Vagina (tissue), 2 donors: ENCODE measurements at places on chromosomes 4 and X.

DNA sequence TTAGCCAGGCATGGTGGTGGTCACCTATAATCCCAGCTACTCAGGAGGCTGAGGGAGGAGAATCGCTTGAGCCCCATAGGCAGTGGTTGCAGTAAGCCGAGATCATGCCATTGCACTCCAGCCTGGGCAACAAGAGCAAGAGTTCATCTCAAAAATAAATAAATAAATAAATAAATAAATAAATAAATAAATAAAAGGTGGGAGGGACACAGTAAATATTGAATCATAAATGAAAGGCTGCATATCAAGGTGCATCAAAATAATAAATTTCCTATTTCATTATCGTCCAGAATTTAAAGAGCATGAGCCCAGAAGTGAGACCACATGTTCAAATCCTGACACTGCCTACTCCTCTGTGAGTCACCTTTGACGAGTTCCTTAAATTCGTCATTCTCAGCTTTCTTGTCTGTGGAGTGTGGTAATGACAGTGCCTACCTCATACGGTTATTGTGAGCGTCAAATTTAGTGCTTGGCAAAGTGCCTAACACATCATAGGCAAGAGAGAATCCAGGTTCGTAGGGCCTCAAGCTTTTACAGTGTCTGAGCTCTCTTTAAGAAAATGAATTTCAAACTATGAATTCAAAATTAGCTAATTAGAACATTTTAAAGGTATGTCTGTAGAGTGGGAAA is 49.9 kb downstream of the IL15 start:
- no peak for DNase-seq

DNA sequence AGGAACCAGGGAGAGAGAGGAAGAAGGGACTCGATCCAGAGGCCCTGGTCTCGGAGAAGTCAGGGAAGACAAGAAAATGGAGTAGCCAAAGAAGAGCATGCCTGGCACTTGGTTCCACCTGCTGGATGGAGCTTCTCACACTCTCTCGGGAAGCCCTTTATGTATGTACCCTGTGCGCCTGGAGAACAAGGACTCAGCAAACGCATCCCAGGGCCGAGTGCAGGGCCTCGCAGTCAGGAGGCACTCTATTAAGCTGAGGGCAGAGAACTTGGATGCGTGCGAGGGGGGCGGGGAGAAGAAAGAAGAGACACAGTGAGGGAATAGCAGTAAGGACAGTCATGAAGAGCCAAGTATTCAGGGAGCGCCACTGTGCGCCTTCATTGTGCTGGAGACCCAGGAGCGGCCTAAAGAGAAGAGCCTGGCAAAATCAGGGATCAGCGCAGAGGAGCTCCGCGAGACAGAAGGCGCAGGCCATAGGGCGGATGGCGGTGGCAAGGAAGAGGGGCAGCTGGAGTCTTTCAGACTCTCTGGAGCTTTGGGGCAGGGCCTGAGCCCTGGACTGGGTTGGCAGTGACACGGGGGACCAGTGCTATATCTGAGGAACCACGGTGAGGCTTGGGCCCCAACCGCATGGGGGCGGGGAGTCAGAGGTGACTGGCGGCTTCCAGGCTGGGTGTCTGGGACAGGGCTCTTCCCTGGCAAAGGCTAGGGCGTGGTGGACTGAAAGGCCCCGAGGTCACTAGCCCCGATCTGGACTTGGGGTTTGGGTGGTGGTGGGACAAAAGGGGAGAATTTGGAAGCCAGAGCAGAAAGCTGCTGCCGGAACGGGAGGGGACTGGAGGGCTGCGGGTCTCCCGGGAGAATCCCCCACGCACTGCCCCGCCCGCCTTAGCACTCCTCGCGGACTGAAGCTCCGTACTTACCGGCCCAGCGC is 1.9 kb upstream of the SEPTIN6 start:
- no peak for DNase-seq

DNA sequence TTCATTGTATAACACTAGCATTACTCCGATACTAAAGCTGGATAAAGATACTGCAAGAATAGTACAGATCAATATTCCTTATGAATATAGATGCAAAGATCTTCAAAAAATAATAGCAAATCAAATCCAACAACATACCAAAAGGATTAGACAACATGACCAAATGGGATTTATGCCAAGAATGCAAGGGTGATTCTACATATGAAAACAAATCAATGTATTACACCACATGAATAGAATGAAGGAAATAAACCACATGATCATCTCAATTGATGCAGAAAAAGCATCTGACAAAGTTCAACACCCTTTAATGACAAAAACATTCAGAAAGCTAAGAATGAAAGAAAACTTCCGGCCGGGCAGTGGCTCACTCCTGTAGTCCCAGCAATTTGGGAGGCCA is 42.8 kb downstream of the CUL4B start:
- no peak for DNase-seq

DNA sequence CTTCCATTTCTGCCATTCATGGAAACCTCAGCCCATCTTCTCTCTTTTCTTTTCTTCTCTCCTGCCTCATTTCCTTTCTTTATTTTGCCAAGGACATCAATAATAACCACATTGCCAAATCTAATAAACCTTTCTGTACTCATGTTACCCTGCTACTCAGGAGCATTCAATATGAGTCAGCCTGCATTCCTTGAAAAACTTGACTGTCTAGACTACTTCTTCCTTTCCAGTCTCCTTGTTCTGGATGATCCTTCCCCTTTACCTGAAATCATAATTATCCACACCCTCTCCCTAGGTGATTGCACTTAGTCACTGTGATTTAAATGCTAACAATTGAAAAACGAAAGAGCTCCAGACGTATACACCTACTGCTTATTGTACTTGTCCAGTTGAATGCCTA is 253.2 kb upstream of the CENPE start:
- DNase-seq, result no peak

DNA sequence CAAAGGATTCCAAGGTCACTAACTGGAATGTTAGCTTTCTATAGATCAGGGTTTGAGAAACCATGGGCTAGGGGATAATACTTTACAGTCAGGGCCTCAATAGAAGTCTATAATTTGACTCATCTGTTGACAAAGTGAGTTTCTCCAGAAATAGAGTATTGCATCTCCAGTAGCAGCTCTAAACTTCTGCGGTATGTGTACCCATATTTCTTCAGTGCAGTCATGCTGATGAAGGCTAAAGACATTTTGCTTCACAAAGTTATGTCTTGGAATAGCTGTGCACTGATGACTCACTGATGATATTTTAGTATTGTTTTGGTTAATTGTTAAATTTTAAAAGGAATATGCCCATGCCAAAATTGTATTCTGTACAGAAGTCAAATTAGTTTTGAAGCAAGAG is 464.9 kb upstream of the AMOT start:
- DNase-seq, result no peak

DNA sequence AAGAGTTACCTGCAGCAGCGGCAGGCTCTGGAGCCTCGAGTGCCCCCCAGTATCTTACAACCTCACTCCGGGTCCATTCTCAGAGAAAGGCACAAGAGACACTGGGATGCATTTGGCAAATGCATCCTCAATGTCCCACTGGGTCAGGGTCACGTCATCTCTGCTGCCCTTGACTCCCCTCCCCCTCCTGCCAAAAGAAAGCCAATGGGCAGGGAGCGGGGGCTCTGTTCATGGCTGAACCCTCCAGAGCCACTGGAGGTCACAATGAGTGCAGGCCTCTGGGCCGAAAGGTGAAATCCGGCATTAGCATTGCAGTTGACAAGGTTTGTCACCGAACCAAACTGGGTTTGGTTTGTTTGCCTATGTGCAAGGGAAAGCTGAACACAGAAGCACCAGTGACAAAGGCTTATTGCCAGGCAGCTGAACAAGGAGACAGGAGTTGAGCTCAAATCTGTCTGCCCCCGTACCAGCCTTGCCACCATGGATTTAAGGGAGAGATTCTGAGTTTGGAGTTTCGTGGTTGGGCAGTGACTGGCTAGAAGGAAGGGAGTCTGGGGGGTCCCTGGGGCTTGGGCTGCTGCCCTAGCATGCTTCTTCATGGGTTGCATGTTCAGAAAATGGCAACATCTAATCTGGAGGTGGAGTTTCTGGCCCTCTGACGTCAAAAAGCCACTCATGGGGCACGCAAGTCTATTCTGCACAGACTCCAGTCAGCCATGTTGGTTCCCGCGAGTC is 64.3 kb downstream of the HTRA3 start:
- no peak for DNase-seq

GRCh38 chr4:154506253-154506652 is 14.7 kb upstream of the DCHS2 start:
- no peak for DNase-seq

- no peak for DNase-seq
These were observed 29.9 kb downstream of the NELFA start for GRCh38 chr4:1978741-1979476.

GRCh38 chr4:164779080-164779479 is 25.1 kb downstream of the SMIM31 start:
- no peak for DNase-seq

- DNase-seq, result no peak
These were observed 57.0 kb downstream of the GPC3 start for GRCh38 chrX:133928365-133928764.

DNA sequence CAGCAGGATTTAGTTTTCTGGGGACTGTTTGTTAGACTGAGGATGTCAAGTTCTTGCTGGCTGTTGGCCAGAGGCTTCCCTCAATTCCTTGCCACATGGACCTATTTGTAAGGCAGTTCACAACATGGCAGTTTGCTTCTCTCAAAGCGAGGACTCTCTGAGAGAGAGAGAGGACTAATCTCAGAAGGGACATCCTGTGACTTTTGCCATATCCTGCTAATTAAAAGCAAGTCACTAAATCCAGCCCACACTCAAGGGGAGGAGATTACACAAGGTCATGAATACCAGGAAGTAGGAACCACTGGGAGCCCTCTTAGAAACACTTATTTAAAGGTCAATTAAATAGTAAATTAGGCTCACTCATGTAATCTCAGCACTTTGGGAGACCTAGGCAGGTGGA is 38.2 kb downstream of the PPP1R2C start:
- DNase-seq, result no peak

- DNase-seq, result no peak
These were observed 54.0 kb downstream of the SLC9A7 start for GRCh38 chrX:46704767-46705386.

GRCh38 chrX:153411255-153411987 is at the start of gene ZFP92:
Gene ZFP92, plus strand, starts transcription at chrX:153411472. Its CDS starts 6,851 bp downstream, at chrX:153418323.
- no peak for DNase-seq

DNA sequence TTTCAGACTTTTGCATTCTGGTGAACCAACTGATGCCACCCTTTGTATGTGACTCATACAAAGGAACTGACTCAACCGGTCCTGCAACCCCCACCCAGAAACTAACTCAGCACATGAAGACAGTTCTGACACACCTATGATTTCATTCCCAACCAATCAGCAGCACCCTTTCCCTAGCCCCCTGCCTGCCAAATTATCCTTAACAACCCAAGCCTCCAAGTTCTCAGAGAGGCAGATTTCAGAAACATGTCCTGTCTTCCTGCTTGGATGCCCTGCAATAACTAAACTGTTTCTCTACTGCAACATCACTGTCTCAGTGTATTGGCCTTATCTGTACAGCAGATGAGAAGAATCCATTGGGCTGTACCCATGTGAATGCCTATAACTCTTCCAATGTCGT is 284.7 kb downstream of the CAMK2D start:
- DNase-seq, result no peak

GRCh38 chr4:81648576-81649275 is 177.0 kb upstream of the RASGEF1B start:
- no peak for DNase-seq

GRCh38 chr4:95742179-95742578 is 97.7 kb upstream of the PDHA2 start:
- DNase-seq, result no peak

- DNase-seq, result no peak
These were observed 42.5 kb downstream of the DTHD1 start for GRCh38 chr4:36323816-36324419.

GRCh38 chr4:5409237-5409636 is 299.1 kb downstream of the EVC2 start:
- DNase-seq, result no peak

GRCh38 chr4:6956087-6956433 is 46.4 kb downstream of the TBC1D14 start:
- DNase-seq, result no peak

DNA sequence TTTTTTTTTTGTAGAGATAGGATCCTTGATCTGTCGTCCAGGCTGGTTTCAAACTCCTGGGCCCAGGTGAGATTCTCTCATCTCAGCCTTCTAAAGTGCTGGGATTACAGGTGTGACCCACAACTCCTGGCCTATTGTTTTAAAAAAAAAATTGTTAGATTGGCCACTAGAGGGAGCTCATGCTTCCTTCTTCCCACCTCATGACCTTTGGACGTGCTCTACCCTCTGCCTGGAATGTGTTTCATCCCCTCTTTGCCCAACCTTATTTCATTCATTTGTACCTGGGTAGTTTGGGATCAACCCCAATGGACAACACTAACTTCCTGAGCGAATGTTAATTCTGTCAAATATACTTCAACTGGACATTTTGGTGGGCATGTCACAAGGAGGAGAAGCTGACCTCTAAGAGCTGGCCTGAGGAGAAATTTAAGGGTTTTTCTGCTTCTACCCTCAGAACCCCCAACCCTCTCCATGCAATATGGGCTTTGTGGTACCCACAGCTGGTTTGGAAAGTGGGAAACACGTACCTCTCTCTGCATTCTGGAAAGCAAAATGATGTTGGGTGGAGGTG is 6.4 kb downstream of the PPEF2 start:
- no peak for DNase-seq

DNA sequence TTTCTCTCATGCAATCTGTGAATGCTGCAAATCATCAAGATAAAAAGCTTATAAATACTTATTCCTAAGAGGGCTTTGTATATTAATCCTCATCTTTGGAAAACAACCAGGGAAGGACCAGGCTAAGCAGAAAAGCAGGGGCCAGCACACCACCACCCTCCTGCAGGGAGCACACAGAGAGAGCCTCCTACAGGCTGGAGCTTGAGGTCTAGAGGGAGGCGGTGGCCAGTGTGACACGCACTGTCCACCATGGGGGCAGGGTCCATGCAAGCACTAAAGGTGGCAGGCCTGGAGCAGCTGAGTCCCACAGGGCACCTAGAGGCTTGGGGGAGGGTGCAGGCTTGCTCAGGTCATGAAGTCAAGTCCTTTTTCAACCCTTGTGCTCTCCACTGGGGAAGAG is 236.9 kb downstream of the TACR3 start:
- no peak for DNase-seq

DNA sequence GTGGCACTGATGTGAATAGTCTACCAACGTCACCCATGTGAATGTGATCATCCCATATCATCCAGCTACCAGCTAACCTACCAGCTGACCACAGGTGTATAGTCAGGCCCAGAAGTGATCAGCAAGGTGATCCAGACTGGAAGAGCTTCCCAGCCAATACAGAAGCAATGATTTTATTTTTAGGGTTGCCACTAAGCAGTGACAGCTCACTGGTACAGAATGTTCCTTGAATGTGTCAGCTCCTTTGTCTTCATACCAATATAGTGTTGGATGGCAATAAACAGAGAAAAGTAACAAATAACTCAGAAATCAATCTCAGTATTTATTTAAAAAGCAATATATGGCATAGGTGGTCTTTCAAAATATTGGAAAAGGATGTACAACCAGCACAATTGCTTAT is 361.8 kb upstream of the CPEB2 start:
- DNase-seq, result no peak
